ENCODE measurements at places on chromosomes 3 and 15.

- no peak for DNase-seq
These were observed 25.4 kb downstream of the RUVBL1 start for GRCh38 chr3:128098234-128098633.

- no peak for DNase-seq
These were observed 98.0 kb downstream of the CHL1 start for GRCh38 chr3:294581-294980.

- no peak for DNase-seq
These were observed 9.8 kb downstream of the MAP6D1 start for GRCh38 chr3:183815563-183815940.

- no peak for DNase-seq
These were observed 14.2 kb downstream of the LRRC49 start for GRCh38 chr15:70906842-70907241.

DNA sequence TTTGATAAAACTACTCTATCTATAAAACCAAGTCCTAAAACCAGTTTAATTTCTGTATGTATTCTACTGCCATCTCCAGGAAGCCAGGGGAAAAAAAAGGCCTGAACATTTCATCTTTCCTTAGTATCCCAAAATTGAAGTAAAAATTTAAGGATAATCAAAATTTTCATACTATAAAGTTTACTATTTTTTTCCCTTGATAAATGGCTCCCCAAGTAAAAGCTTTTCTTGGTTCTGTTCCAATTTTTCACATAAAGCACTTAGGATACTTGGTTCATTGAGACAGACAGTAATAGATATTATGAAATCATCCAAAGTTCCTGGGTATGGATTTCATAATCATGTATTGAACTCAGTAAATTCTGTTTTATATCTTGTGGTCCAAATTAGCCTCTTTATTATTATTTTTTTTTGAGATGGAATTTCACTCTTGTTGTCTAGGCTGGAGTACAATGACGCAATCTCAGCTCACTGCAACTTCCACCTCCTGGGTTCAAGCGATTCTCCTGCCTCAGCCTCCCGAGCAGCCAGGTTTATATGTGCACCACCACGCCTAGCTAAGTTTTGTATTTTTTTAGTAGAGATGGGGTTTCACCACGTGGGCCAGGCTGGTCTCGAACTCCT lies 34.5 kb downstream of the ICE2 start:
- no peak for DNase-seq

- no peak for DNase-seq
These were observed at the start of gene RARRES1 for GRCh38 chr3:158731938-158732855. TSS of gene RARRES1 (minus strand) at chr3:158732457. CDS start at chr3:158732415, 42 bp downstream.

- DNase-seq = no peak
These were observed 177.1 kb upstream of the PFN2 start for GRCh38 chr3:150147776-150148175.

DNA sequence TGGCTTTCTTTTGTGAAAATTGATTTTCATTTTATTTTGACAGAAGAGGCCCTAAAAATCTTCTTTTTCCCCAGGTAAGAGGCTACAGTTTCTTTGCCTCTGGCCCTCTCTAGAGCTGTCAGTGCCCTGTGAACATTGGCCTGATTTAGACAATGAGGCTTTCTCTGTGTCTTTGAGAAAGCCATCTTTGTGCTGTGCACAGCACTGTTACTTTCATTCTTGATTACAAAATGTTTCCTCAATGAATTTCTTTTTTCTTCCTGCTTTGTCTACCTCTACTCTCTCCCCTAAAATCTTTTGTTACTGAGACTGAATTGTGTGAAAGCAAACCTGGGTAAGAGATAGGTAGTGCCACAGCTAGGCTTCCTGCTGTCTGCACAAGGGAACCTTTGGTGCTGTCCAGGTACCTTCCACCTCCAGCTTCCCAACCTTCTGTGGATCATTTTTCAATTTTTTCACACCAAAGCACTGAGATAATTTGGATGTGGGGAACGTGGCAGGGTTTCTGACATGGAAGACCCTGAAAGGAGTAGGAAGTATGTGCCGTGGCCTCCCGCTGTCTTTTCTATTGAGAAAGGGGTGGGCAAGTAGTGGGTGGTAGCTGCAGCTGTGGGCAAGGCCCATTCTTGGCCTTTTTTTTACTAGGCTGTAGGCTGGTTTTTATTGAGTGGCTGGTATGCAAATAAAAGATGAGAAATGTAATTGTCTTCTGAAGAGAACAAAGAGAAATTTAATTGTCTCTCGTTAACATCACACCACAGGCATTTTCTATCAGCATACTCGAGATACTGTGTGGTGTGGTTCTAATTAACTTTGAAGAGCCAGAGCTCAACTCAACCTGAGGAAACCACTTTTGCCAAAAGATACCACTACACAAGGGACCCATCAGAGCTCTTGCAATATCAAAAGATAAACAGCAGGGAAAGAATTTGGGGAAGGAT lies 21.0 kb downstream of the RAB8B start:
- DNase-seq = no peak

GRCh38 chr3:48411041-48411588 lies 18.8 kb downstream of the PLXNB1 start:
- DNase-seq = no peak

GRCh38 chr15:31389576-31389975 lies 62.9 kb downstream of the KLF13 start:
- DNase-seq = no peak

DNA sequence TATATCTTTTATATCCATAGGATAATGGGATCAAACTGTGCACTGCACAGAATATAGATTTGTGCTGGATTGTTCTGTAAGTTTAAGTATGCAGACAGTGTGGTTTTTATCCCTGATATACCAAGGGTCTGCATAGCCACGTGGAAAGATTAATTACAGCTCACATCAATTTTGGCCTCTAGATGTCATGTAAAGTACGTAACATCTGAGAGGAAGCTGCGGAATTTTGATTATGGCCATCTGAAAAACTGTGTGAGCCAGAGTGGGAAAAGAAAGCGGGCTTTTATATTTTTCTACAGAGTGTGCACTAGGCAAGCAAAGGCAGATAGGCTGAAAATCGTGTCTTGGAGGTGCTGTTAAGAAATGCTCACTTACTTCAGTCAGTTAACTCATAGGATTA lies 562.7 kb downstream of the GBE1 start:
- no peak for DNase-seq

GRCh38 chr15:99249270-99249841 lies at the start of gene TTC23:
TSS of gene TTC23 (minus strand) at chr15:99249581. CDS start at chr15:99228712, 20,869 bp downstream.
- no peak for DNase-seq

DNA sequence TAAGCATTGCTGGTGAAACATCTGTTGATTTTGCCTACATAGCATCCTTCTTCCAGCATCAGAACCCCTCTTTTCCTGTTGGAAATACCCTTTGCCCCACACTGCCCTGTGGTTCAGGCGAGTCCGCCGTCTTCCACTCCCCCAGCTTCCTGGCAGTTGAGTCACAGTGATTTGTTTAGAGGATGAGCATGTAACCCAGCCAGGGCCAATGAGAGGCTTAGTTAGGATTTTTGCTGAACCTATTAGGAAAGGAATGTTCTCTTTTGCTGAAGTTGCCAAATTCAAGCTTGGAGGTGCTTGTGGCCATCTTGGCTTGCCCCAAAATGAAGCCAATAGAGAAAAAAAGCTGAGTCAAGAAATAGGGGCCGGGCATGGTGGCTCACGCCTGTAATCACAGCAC lies 19.0 kb upstream of the MEX3B start:
- DNase-seq = no peak

- no peak for DNase-seq
These were observed 48.5 kb upstream of the RYR3 start for GRCh38 chr15:33262306-33262705.

DNA sequence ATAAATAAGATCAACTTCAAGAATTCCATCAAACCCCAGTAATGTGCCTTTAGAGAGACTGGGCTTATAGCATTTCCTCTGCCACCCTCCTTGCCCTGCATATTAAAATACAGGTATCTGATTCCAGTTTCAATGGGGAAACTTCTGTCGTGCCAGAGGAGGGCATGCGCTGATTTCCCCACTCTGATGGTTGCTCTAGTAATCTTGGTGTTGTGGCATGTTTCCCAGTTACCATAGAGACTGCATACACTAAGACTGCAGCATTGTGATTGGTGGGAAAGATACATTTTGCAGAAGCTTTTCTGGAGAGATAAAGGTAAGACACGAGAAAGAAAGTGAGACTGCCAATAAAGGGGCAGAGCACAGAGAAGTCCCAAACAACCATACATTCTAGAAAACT lies 225.6 kb downstream of the TIGIT start:
- no peak for DNase-seq
